ENCODE measurements at places on chromosomes 2 and 18. TPM values are rescaled to one million over a fixed set of nuclear protein-coding genes. Genes with fewer than 3 reads are reported as not detected.

Gene ANKRD29
- 0.85 TPM for total RNA-seq

Gene HOXD12
- not detected for total RNA-seq

Gene CXCR4
- total RNA-seq: 76.6 TPM

Gene SOCS6
- 22.6 TPM for total RNA-seq

Gene CIB4
- not detected for total RNA-seq

Gene INPP1
- 16.1 TPM for total RNA-seq

Gene ODC1
- 97.7 TPM for total RNA-seq

Gene MC5R
- total RNA-seq: not detected

Gene IL1F10
- total RNA-seq: not detected

Gene CDK15
- not detected for total RNA-seq

Gene SOWAHC
- 2.6 TPM for total RNA-seq

Gene APLF
- 6.5 TPM for total RNA-seq

Gene LRRTM1
- total RNA-seq: not detected

Gene GAL3ST2
- not detected for total RNA-seq

Gene SERPINB13
- total RNA-seq: not detected

Gene FMNL2
- total RNA-seq: 40.3 TPM

Gene COL3A1
- 0.99 TPM for total RNA-seq

Gene LYG2
- not detected for total RNA-seq

Gene ABCB11
- 0.18 TPM for total RNA-seq

Gene DGUOK
- 30.1 TPM for total RNA-seq

Gene DNAJC5G
- not detected for total RNA-seq

Gene VAMP5
- total RNA-seq: 88.9 TPM

Gene GLI2
- 0.38 TPM for total RNA-seq

Gene TLX2
- not detected for total RNA-seq

Gene CKAP2L
- total RNA-seq: 3.0 TPM

Gene SH3RF3
- 6.1 TPM for total RNA-seq

Gene B3GNT7
- 0.09 TPM for total RNA-seq

Gene ERICH2
- not detected for total RNA-seq

Gene RAB6C
- total RNA-seq: not detected

Gene POTEF
- total RNA-seq: 0.09 TPM

Gene ALPI
- total RNA-seq: not detected

Gene RNMT
- total RNA-seq: 12.5 TPM

Gene UBE2F
- 42.2 TPM for total RNA-seq

Gene MALL
- 21.3 TPM for total RNA-seq

Gene TCF7L1
- total RNA-seq: 5.1 TPM

Data from endothelial cell of coronary artery (primary cell).